Naive thymus-derived CD4-positive, alpha-beta T cell (primary cell): ENCODE measurements at places on chromosomes 12 and 14.

- no peak for DNase-seq
These were observed 118.8 kb downstream of the ZNF664 start for GRCh38 chr12:124091835-124092234.

DNA sequence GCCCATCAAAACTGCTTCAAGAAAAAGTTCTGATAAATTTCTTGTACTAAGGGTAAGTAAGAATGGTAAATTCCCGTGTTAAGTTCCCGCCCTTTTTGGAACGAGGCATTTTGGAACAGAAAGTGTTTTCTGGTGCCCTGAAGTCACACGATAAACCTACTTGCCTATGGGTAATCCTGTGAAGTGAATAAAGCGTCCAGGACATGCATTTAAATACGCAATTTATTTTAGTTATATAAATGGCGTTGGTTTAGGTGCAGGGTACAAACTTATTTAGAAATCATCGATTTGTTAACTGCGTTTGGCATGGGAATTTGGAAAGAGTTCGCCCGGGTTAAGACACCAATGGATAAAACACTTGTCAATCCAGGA lies 715 bp upstream of the RAP1B start:
- no peak for DNase-seq

DNA sequence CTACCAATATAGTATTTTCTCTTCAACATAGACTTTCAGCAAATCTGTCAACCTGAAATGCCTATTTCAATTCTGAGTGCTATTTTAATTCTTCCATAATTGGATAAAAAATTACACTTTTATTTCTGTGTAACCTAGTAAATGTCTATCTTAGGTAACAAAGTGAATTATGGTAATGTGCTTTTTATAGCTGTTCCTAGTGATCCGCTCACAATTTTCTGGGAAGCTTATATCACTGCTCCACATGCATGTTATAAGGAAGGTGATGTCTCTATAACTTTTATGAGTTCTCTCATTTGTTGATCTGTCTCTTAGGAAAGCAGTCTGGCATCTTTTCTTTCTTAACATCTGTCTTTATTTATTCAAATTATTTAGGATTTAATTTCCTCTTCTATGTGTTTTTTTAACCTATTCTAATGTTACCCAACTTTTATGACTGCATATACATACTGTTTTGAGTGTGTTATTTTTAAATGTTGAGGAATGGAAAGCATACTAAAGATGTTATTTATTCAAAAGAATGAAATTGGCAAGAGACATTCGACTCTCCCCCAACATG lies 777.1 kb upstream of the MDGA2 start:
- no peak for DNase-seq

DNA sequence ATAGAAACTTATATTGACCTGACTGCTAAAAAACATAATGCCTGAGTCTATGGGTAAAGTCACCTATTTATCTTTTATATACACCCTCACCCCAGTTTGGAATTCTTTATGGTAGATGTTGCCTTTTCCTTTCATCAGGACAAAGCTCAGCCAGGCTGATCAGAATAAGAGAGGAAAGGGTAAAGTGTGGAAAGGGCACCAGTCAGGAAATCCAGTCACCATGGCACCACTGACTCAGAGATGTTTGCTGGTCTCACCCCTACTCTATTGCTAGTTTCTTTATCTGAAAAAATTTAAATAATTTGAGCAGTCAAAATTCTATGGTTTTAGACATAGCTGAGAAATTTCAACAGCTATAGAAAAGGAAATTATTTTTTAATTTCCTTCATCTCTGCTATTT lies 49.2 kb upstream of the SSTR1 start:
- DNase-seq, result no peak

DNA sequence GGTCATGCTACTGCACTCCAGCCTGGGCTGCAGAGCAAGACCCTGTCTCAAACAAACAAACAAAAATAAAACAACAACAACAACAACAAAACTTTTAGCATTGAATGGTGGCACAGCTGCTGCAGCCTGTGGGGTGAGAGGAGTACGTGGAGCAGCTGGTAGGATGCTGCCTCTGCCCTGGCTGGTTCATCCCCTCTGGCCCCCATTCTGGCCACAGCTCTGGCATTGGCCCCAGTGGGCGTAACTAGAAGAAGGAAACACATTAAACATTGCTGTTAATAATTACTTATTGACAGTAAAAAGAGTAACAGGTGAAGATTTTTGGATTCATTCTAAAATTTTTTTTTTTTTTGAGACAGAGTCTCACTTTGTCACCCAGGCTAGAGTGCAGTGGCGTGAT lies 28.8 kb upstream of the C2CD5 start:
- DNase-seq, result no peak

GRCh38 chr14:38083039-38083438 lies 124.7 kb upstream of the SSTR1 start:
- no peak for DNase-seq

DNA sequence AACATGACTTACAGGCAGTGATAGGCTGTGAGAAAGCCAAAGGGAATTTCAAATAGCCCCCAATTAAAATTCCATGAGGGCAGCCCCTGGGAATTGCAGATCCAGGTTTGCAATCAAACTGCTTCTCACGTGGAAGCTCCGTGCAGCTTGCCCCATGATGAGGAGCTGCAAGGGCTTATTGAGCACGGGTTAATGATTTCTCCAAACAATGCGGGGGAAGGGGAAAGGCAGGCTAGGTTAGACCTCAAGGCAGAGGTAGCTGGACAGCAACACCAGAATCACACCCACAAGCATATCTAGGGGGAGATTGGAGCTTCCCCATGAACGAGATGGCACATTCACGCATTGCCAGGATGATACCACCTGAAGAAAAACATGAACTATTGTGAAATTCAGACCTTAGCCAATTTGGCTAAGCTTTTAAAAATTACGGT lies 5.0 kb upstream of the DUSP6 start:
- no peak for DNase-seq

DNA sequence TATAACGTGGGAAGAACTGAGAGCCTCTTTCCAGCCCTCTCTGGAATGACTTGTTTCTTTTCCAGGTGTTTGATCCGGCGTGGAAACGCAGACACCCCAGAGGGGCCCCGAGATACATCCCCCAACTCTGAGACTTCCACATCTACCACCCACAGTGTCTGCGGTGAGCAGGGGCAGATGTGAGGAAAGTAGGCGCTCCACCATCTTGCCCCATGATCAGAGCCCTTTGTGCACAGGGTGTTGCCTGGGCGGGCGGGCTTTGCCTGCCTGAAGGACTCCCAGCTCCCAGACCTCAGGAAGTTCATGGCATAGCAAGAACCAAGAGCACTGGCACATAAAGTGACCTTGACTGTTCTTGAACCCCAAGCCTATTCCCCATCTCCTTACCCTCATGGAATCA lies 2.8 kb downstream of the CARMIL3 start:
- DNase-seq, result no peak

DNA sequence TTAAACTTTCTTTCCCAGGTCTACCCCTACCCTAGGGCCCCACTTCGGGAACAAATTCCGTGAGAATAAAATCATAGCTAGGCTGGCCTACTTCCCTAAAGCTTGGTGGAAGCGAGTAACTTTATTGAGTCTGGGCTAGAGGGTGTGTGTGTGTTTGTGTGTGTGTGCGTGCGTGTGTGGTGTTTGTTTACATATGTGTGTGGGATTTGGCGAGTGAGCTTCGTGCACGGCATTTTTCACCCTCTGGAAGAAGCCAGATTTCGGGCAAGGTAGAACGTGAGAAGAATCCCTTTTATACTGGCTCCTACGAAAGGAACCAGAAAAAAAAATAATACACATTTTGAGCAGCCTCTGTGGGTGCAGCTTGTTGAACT lies 7.5 kb upstream of the LHX5 start:
- DNase-seq, result no peak

GRCh38 chr14:56295743-56296142 lies 177.5 kb downstream of the PELI2 start:
- no peak for DNase-seq

DNA sequence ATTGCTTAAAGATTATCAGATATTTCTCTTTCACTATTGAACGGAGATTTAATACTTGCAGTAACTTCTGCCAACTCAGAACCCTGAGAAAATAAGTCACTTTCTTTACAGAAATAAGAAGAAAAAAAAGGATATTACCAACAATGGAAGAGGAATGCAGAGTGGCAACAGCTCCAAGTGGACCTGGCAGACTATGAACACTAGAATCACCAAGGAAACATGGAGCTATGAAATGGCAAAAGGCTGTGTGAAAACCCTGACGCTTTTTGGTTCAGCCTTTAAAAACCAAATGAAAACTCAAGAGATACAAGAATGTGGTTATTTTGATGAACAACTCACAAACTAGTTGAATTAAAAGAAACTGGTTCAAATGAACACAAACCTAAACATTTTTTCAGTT lies 17.7 kb downstream of the DTD2 start:
- no peak for DNase-seq

DNA sequence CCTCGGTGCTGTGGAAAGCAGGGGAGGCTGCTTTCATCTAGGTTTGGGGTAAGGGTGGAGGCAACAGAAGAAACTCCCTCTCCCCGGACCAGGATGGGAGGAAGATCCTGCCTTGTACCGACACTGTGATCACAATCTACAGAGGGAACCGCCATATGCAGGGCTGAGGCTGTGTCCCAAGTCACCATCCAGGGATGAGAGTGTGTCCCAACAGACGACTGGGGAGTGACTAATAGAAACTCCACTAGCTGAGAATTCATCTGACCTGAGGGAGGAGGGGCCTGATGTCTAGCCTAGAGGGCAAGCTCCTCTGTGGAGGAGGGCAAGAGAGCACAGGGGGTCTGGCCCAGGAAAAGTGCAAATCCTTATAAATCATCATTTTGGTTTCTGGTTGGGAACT lies 172.4 kb downstream of the CALM1 start:
- DNase-seq, result no peak

- DNase-seq, result no peak
These were observed 13.8 kb upstream of the KCNJ8 start for GRCh38 chr12:21788089-21788983.

DNA sequence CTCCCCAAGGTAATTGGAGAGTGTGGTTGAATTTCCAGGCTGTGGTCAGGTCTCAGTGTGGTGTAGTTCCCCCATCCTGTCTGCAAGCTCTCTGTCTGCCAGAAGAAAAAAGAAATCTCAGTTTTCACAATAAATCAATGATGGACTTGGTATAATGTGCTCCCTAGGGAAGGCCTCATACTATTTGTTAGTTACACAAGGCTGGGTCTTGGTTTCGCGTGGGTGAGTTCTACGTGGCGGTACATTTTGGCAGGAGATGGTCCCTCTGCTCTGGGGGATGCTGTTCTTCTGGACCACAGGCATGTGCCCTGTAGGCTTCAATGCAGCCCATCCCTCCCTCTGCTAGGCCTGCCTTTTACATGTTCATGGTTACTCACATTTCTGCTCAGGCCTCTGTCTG lies 206.4 kb upstream of the PELI2 start:
- no peak for DNase-seq

DNA sequence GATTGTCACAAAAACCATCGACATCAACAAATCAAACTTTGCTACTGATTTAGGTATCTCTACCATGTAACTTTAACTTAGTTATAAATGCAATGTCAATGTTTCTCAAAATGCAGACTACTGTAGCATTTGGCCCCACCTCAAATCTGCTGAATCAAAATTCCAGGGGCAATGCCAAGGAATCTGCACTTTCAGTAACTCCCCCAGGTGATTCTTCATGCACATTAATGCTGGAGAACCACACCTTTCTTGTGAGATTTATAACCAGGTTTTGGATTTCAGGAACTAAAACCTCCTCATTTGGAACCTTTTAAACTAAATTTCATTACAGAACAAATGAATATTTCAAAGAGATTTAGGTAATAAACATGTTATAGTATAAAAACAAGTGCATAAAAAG lies 4.9 kb downstream of the ATP2B1 start:
- DNase-seq, result no peak
